ENCODE measurements at places on chromosomes 4 and X. TPM values are rescaled to one million over a fixed set of nuclear protein-coding genes. Genes with fewer than 3 reads are reported as not detected.

Gene UBQLN2
- 31.6 TPM for total RNA-seq

DNA sequence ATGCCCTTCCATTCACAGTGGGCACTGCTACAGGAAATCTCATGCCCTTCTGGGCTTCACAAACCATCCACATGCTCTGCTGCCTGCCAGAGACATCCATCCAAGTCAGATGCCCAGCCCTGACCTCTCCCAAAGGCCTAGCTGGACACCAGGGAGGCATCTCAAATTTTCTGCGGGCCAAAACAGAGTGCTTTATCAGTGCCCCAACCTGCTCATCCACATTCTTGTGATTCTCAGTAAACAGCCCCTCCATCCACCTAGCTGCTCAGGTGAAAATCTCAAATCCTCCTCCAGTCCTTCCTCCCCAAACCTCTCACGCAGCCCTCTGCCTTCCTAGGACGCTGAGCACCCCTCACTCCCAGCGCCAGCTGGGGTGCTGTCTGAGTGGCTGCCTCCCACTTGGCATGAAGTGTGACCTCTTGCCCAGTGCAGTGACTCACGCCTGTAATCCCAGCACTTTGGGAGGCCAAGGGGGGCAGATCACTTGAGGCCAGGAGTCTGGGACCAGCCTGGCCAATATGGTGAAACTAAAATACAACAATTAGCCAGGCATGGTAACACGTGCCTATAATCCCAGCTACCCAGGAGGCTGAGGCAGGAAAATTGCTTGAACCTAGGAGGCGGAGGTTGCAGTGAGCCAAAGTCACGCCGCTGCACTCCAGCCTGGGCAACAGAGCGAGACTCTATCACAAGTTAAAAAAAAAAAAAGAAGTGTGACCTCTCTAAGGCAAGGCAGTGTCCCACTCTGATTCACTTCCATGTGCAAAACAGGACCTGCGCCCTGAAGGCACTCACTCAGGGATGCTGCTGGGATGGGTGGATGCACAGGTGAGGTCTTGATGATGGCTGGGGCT is 1.7 kb upstream of the AFAP1 start:
- DNase-seq, result no peak

DNA sequence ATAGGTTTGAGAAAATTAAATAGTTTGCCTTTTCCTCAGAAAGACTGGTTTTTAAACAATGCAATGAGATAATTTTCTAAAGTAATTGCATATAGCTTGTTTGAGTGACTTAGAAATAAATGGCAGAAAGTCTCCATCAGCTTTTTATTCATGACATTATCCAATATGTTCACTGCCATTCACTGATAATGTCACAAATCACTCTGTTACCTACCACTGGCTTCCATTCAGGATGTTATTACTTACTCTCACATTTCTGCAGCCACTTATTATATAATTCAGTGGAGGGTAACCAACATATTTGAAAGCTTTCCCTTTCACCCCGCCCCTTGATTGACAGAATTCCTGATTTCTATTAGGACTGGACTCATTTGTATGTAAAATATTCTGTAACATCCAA is 1583.5 kb downstream of the PCDH18 start:
- DNase-seq, result no peak

DNA sequence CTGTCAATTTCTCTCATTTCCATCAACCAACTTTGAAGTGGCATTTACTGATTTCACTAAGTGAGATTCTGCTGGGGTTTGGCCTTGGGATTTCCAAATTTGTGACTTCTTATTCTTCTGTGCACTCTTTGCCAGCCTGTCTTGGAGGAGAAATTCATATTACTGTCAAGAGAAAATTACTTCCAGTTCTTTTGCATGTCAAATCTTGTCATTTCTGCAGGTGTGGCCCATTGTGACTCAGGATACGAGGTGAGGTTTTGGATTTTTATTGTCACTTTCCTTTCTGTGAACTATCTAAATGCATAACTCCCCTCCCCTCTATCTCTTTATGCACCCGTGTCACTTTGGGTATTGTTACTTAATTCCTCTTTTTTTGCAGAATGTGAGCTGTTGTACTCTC is 102.6 kb upstream of the GUCY1A1 start:
- no peak for DNase-seq

Gene RAB40A
- 1.1 TPM for total RNA-seq

DNA sequence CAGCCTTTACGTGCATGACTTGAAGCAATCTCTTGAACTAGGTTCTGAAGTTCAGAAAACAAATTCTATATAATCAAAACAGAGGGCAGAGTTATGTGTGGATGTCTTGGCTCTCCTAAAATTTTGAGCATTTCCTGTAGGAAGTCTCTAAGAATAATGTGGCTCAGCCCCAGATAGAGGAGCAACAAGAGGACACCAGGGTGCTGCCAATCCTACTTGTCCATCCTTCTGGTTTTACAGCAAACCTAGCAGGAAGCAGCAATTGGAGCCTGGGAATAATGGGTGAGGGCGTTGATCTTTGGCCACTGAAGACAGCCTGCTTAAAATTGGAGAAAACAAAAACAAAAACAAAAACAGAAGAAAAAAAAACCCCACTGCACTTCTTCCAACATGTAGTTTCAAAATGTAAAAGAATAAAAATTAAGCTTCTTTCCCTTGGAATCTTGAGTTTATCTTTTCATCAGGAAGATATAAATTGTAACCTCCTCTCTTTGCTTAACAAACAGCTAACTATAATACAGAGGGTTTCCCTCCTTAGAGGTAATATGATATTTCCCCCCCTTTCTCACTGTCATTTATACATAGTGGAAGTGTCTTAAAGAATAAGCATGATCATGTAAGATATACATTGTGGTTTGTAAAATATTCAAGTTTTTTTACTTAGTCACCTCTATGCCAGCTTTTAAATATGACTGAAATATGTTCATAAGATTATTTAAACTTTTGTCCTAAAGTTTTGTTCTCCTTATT is 130.6 kb downstream of the FBXO8 start:
- no peak for DNase-seq

Gene TEC
- total RNA-seq, result 7.7 TPM

- DNase-seq, result no peak
Observed at GRCh38 chrX:48498374-48498809, 10.4 kb upstream of the PORCN start.

DNA sequence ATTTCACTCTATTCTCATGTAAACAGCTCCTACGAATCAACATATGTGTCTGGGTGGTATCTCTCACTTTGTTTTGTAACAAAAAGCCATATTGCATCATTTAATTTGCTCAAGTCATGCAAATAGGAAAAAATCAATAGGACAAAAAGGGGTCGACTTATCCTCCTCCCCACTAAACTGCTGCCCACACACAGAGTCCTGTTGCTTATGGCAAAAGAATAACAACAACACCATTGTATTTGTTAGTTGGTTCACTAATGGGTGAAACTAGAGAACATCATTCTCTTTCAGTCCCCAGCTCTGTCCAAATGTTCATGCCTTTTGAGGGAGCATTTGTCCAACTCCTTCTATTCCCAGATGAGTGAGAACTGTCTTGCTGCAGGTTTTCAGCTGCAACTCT is 2.1 kb downstream of the HHIP start:
- DNase-seq, result no peak
